Right lobe of liver (tissue), 6 donors: ENCODE measurements at places on chromosomes 4 and X. TPM values are rescaled to one million over a fixed set of nuclear protein-coding genes. Genes with fewer than 3 reads are reported as not detected.

DNA sequence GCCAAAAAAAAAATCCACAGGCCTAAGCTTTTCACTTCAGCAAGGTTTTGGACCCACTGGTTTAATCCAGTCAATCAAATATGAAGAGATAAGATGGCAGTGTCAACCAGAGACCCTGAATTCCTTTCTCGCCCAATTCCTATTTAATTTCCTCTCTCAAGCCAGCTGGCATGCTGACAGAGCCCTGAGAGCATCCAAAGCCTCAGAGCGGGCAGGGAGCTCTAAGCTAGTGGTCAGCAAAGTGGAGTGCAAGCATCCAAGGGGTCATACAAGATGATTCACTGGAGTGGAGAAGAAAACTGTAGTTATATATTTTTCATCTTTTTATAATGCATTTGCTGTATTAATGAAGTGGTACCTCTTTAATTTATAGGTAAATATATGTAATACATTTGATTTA is 37.8 kb upstream of the PRPS2 start:
- no peak for DNase-seq
- H3K4me1 ChIP-seq, result no peaks in the 10 kb centered on the region
- H3K36me3 ChIP-seq, result no peaks in the 10 kb centered on the region
- H3K4me3 ChIP-seq, result no peak overlapping the region

Gene PRR32
- total RNA-seq, result not detected

Gene IL2
- not detected for total RNA-seq

Gene UGT2B15
- 131 TPM for total RNA-seq

DNA sequence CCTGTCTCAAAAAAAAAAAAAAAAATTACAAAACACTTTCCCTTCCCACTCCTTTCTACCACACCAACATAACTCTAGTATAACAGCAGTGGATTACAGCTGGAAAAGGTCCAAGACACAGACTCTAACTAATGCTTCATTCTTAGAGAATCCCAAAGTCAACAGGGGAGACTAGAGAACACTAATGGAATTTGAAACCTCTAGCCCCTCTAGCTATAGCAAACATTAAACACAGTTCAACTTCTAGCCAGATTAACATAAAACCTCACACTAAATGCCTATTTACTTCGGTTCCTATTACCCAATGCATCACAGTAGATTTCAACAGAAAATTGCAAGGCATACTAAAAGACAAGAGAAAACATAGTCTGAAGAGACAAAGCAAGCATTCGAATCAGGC is 10.5 kb upstream of the DHX15 start:
- H3K36me3 ChIP-seq, result no peaks in the 10 kb centered on the region
- H3K4me1 ChIP-seq, result no peaks in the 10 kb centered on the region
- no peak for DNase-seq
- H3K27ac ChIP-seq, result no peak overlapping the region
- no peak overlapping the region for H3K4me3 ChIP-seq
